Fibroblast of skin of back (primary cell): ENCODE measurements at places on chromosomes 3 and 15.

- peak; percentile 51 for DNase-seq
Observed at GRCh38 chr3:126932188-126932931, 50.6 kb upstream of the PLXNA1 start.

GRCh38 chr3:98512576-98512975 lies 10.1 kb downstream of the CLDND1 start:
- no peak for DNase-seq

GRCh38 chr3:4716706-4717362 lies 223.7 kb downstream of the ITPR1 start:
- peak; percentile 59 for DNase-seq

GRCh38 chr3:124579641-124580040 lies 150.6 kb upstream of the UMPS start:
- DNase-seq = peak; percentile 3

DNA sequence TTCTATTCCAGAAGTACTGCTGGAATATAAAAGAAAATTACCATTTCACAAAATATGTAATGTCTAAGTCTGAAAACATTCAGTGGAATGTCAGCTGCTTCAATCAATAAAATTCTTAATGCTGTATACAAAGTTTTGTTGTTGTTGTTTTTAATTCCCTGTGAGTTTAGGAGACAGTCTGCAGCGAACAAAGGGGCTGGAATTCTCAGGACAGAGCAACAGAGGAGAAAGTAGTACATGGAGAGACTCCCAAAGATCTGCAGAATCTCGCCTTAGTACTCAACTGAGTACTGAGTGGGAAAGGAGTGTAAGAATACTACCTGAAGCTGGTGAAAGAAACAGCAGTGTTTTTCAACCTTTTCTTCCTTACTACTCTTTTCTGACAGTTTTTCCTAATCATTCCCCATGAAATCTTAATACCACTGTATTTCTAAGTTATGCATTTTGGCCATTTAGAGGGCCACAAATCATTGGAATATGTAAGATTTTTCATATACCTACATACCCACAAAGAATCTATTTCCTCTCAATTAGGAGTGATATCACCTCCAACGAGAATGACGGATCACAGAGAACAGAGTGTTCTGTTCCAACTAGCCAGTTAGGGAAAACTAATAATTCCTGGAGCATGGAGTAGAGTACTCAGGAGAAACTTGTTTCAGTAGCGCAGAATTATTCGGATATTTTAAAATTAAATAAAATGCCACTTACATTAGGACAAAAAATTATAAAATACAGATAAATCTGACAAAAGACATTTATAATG lies 16.0 kb downstream of the ANKRD28 start:
- no peak for DNase-seq

DNA sequence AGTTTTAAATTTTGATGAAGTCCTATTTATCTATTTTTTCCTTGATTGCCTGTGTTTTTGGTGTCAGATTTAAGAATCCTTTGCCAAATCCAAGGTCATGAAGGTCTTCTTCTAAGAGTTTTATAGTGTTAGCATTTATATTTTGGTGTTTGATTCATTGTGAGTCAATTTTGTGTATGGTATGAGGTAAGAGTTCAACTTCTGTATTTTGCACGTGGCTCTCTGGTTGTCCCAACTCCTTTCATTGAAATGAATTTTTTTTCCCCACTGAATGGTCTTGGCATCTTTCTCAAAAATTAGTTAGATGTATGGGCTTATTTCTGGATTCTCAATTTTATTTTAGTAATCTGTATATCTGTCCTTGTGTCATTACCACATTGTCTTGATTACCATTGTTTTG lies 57.1 kb upstream of the STRIT1 start:
- no peak for DNase-seq

- DNase-seq = peak; percentile 58
Observed at GRCh38 chr15:31215490-31216214, 111.0 kb upstream of the KLF13 start.

- no peak for DNase-seq
Observed at GRCh38 chr3:151293127-151293526, 14.8 kb upstream of the P2RY14 start.

- no peak for DNase-seq
Observed at GRCh38 chr15:95160316-95160715, 929.0 kb downstream of the MCTP2 start.

DNA sequence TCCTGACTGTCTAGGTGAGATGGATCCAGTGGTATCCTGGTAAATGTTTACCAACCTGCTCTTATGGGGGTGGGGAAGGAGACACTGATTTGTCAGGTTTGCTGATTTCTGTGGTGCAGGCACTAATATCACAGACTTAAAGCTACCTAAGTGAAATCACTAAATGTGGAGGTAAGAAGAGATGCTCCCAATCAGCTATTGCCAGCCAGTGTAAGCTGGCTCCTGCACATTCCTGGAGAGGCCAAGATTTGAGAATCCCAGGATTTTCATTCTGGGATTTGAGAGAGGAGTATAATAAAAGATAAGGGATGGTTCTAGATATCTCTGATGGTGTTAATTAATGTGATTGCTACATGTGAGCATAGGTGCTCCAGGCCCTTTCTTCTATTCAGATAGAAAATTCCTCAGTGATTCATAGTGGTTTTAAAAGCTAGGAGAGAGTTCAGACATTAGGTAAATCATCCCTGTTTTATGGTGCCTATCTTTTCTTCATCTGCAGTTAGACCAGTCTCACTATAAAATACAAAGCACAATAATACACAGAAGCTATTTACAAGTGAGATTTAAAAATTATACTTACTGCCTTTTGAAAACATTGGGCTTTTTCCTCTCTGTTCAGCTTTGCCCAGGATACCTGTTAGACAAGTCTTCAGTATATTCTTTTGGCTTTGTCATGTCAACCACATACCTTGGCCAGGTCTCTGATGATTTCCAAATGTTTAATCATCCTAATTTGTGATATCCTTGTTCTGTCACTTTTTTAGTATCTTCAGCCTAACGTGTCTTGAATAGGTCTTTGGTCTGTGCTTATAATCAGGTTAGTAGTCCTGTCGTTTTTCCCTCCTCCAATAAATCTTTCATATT lies 90.9 kb downstream of the MBNL1 start:
- DNase-seq = no peak

DNA sequence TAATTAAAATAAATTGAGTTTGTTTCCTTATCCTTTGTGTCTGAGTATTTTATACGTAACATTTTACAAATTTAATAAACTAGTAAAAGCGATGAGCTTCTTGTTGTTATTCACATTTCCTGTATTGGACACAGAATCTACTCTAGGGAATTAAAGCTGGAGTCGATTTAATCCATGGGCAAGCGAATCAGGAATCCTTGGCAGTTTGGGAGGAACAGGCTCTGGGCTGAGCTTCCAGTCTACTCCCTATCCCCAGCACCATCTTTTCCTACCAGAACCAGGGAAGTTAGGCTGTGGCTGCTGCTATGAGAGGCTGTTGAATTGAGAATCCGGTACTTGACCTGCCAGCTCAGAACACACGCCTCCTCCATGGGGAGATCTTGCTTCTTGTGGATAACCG lies 437.3 kb upstream of the TPM1 start:
- DNase-seq = no peak

DNA sequence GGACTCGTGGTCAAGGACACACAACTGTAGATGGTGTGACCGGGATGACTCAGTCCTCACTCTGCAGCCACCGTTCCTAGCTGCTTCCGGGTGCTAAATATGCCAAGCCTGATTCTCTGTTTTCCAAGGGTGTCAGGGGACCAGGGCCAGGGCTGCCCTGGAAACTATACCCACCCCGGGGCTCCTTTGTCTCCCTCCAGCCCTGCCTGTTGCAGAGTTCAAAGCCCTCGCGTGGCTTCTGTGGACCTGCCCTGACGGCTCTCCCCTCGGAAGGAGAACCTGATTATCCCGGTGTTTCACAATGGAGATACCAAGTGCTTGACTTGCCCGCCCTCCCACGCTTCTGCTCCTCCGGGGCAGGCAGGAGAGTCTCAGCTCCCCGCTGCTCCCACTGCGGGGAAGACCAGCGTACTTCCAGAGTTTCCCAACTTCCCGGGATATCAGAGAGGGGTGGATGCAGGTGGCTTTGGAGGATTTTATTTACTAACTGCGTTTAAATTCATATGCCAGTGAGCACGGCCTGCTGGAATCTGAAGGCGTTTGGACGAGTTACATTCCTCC lies 125.0 kb downstream of the ASB7 start:
- peak; percentile 49 for DNase-seq

GRCh38 chr3:191383124-191383523 lies 52.8 kb upstream of the UTS2B start:
- DNase-seq = peak; percentile 52

GRCh38 chr3:111607240-111607920 lies 12.2 kb upstream of the ZBED2 start:
- DNase-seq = no peak

DNA sequence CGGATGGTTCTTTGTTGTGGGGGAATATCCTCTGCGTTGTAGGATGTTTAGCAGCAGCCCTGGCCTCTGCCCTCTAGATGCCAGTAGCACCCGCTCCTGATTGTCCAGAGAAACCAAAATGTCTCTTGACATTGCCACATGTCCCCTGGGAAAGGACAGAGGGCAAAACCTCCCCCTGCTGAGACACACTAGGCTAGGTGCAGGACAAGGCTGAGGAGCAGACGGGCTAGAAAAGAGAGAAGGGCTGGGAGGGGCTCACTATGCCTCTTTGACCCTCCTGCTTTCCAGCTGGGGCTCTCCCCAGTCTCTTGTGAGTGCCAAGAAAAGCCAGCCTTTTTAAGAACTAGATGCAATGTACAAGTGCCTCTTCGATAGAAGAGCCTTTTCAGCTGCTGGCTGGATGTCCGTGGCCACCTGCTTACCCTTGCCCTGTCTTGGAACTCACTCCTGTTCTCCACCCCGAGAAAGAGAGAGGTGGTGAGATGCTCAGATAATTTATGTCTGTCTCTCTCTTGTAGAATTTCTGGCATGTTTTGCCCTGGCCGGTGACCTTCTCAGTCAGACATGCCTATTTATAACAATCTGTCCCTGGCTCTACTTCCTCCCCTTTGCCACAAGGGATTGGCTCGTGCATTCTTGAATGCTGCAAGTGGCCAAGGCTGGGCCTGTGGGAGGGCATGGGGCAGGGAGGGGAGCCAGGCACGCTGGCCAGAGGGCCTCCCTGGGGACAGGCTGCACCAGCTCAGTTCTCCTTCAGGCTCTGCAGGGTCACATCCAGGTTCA lies 142.6 kb downstream of the RPLP1 start:
- DNase-seq = peak; percentile 38

DNA sequence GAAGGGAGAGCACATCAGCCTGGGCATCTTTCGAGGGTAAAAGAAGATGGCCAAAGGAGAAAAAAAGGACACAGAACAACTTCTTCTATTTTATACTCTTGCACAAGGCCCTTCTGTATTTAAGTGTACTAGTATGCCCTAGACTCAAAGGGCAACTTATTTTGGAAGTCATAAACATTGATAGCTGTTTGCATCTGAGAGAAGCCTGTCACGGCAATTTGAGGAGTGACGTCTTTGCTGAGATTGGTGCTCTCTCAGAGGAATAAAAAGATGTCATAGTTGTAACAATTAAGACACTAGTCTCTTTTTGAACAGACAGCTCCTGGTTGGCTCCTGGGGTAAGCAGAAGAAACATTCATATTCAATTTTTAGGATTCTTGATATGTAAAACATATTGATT lies 260.4 kb upstream of the TTC14 start:
- DNase-seq = no peak

DNA sequence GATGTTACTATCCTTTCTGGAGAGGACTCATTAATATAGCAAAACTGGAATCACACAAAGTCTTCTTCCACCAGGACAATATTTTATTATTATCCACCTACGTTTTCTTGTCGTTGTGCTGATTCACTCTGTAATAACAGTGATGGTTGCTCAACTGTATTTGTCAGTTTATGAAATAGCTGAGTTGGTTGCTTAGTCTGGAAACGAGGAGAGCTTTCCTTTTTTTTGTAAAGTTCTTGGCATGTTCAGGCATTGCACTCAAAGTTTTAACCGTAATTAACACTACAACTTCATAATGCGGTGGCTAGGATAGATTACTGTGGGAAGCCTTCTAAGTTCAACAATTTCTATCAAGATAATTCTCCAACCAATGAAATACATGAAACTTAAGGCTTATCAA lies 131.2 kb downstream of the RAP2B start:
- DNase-seq = no peak

DNA sequence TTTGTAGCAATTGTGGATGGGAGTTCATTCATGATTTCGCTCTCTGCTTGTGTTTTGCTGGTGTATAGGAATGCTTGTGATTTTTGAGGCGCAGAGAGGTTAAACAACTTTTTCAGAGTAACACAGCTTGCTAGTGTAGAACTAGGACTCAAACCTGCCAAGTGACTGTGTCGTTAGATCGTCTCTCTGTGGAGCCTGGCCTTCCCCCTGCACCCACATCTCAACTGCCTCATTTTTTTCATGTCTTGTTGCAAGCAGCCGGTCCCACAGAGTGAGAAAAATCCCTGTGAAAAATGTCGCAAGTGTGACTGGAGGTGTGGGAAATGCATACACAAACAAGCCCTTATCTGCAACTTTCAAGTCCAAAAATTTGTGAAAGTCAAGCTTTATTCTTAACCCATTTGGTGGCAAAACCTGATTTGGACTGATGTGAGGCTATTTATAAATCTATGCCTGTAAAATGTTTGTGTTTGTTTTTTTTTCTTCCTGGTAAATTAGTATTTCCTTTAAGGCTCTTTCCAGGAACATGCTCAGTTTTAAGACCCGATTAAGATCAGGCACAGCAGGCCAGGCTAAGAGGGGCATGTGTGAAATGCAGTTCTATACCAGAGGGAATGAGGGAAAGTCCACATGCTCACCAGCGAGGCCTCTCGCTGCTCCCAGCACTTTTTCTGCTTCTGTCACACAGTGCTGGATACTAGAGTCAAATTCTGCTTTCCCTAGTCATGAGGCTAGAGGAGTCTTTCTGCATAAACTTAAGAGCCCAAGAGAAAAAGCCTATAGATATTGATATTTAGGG lies 25.8 kb downstream of the ST6GAL1 start:
- DNase-seq = no peak

- no peak for DNase-seq
Observed at GRCh38 chr3:184655597-184655996, 56.3 kb downstream of the MAGEF1 start.

DNA sequence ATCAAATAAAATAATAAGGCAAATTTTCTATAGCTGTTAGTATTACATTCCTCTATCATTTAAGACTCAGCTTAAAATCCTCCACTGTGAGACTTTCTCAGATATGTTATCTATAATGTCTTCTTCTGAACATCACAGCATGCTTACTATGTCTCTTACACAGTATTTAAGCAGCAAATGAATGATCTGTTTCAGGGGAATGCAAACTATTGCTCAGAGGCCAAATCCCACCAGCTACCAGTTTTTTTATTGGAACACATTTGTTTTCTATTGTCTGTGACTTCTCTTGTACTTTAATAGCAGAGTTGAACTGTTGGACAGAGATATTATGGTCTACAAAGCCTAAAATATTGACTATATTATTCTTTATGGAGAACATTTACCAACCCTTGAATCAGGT lies 59.6 kb downstream of the C3orf38 start:
- peak; percentile 22 for DNase-seq

GRCh38 chr15:73560501-73561117 lies 72.6 kb downstream of the NPTN start:
- peak; percentile 74 for DNase-seq

- peak; percentile 56 for DNase-seq
Observed at GRCh38 chr15:43095243-43095642, 10.6 kb downstream of the UBR1 start.

GRCh38 chr3:30664884-30665283 lies 58.5 kb downstream of the TGFBR2 start:
- no peak for DNase-seq
